ENCODE measurements at places on chromosomes 7 and 10.

GRCh38 chr10:88095223-88095721 is 231.8 kb downstream of the PTEN start:
- DNase-seq = peak; percentile 30

GRCh38 chr7:138797715-138798320 is at the start of the genes ATP6V0A4 and TMEM213:
TSS of gene ATP6V0A4 (minus strand) at chr7:138798196. CDS start at chr7:138771247, 26,949 bp downstream.
TSS of gene TMEM213 (plus strand) at chr7:138797994. CDS start at chr7:138798105, 111 bp downstream.
- no peak for DNase-seq

GRCh38 chr7:24050991-24051560 is 232.9 kb upstream of the NPY start:
- no peak for DNase-seq

GRCh38 chr7:98520356-98520951 is 96.6 kb upstream of the NPTX2 start:
- DNase-seq = no peak

DNA sequence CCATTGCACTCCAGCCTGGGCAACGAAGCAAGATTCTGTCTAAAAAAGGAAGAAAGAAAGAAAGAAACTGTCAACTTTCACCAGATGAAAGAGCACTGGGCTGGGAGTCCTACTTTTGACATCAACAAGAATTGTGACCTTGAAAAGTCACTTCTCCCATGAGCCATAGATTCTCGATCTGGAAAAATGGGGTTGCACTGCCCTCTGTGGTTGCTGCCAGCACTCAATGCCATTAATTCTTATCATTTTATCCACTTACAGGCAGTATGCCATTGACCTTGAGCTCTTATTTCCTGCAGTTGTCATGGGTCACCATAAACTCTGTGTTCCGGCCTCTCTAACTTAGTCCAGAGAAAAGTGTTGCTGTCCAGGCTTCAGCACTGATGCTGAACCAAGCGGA is 137.2 kb downstream of the NOC3L start:
- DNase-seq = no peak

- DNase-seq = no peak
Measured at GRCh38 chr10:127548022-127548421, 1.1 kb upstream of the NPS start.

GRCh38 chr7:5005066-5005465 is 40.6 kb upstream of the RBAK start:
- DNase-seq = no peak

DNA sequence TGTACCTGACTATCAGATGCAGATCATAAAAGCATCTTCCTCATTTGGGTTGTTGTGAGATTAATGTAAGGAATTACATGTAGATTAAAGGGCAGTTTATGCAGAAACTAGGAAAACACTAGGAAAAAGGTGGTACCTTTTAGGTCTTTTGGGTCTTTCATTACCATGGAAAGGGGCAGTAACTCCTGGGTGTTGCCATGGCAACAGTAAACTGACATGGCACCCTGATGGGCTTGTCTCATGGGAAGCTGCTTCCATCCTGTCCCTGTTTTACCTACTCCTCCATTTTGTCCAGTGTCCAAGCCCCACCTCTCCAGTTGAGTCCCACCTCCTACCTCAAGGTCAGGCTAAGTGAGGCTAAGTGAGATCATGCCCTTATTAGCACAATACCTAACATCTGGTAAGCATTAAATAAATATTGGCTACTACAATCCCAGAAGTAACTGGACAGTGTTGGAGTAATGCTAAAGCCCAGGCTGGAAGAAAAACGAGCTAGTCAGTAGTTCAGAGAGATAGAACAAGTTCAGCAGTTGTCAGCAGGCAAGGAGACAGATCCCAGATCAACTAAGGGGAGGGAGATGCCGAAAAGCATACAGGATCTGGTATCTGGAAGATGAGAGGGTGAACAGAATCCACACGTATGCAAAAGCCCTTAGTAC is 240.0 kb upstream of the AUTS2 start:
- no peak for DNase-seq

DNA sequence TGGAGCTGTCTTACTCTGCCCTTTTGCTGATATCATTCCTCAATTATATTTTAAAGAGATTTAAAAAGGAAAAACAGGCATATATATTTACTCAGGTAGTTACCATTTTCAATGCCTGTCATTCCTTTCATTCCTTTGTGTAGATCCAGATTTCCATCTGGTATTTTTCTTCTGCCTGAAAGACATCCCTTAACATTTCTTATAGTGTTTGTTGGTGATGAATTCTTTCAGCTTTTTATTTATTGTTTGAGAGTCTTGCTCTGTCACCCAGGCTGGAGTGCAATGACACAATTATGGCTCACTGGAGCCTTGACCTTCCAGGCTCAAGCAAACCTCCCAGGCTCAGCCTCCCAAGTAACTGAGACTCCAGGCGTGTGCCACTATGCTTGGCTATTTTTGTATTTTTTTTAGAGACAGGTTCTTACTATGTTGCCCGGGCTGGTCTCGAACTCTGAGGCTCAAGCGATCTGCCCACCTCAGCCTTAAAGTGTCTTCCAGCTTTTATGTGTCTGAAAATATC is 5.6 kb upstream of the POM121 start:
- DNase-seq = no peak

- peak; percentile 83 for DNase-seq
Measured at GRCh38 chr7:100801833-100802568, 25.3 kb downstream of the EPHB4 start.

DNA sequence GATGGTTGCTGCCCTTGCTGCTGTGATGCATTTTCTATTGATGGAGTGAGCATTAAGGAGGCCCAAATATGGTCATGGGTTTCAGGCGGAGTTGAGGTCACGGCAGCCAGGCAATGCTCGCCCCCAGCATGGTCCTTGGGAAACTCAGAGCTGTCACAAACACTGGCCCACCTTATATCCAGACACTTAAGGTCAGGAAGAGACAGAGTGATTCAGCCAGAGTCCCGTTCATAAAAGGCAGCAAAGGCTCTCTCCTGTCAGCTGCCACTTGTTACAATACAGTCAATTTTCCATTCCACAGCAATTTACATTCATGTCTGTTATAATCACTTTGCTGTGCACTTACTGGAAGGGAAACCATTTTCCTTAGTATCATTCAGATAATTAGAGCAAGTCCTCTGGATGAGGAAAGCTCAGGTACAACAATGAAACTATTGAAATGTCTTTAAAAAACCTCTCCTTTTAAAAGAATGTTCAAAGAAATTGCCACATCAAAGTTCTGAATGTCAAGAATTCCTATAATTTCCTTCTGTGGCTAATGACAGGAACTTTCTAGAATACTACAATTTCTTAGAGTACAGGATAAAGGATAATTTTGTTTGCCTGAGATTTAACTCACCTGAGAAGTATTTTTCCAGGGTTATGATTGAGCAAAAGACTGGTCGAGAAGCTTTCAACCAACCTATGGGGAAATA is 14.8 kb upstream of the ANKRD1 start:
- no peak for DNase-seq

GRCh38 chr10:133110133-133110532 is 22.4 kb downstream of the ADGRA1 start:
- DNase-seq = peak; percentile 95

DNA sequence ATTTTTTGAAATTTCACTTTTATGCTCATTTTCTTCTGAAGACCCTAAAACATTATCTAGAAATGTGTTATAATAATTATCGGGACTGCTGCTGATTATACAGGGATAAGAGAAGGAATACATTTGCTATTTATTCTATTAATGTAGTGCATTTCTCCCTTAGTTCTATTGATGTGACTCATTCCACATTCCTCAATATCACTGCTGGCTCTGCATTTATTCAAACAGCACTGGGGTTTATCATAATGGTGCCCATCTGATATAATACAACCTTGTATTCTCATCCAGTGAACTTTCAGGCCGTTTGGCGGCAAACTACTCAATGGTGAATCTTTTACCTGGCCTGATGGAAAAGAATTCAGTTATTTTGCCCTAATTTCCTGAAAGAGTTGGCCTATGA is 7.8 kb downstream of the KCND2 start:
- DNase-seq = no peak

- no peak for DNase-seq
Measured at GRCh38 chr7:14521183-14521582, 381.4 kb downstream of the DGKB start.

DNA sequence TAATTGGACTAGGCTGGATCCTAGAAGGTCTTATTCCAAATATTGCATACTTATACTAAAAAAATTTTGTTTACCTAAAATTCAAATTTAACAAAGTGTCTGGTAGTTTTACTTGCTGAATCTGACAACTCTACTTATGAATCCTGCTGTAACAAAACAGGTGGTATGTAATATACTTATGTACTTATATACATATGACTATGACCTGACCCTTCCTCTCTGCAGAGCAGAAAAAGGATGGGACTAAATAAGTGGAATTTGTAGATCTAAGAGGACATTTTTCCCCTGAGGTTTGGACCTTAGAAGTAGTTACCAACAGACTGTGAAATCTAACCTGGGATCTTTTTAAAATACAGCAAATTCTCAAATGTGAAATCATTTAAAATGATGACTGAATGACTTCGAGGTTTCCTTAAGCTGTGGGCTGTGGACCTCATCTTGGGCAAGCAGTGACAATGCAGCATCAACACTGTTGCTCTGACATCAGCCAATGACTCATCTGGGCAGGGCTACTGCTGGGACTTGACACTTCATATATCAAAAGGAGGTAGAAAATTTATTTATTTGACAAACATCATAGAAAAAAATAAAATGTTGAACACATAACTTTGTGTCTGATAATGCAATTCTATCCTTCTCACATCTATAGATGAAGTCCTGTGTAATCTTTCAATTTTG is 73.6 kb downstream of the RELN start:
- DNase-seq = no peak

DNA sequence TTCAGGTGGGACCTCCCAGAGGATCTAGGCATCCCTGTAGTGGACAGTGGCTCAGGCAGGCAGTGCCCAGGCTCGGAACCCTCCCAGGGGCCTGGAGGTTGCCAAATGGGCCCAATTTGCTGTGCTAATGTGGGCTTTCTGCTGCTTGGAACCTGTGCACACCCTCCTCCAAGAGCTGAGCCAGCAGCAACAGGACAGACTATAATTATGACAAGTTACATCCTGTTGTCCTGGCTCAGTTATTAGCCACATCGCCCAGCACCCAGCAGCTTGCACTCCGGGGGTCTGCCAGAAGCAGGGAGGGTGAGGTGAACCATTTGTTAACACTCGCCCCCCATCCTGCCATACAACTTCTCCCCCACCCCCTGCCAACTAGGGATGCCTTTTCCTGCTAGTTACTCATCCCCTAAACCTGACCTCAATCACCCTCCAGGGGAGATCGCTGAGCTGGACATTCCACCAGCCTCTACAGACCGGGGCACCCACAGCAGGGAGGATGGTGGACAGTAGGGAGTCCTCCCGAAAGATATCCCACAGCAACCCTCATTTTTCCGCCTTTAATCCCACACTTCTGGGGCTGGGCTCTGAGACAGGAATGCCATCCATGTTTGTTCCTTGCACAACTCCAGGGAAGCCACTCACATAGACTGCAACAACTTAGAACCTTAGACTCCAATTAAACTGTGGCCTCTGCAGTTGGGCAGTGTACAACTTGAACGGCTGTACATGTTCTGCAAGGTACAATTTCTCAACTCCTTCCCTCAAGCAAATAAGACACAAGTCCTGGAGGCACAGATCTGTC is 7.9 kb upstream of the MYL10 start:
- DNase-seq = no peak

GRCh38 chr7:96321031-96321657 is 754 bp downstream of the SLC25A13 start:
- peak; percentile 93 for DNase-seq

DNA sequence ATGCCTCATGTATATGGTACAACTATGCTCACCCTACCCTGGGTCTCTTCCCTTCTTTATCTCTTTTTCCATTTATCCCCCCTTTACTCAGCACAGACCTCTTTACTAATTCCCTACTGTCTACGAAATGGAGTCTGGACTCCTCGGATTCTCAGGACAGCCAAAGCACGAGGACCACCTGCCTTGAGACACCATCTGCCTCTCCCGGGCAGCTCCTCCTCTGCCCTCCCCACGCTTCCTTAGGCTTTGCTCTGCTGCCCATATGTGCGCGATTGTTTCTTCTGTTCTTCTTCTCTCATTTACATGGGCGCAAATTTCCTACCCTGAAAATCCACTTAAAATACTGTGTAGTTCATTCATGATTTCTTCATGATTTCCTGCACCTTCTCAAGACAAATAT is 62.7 kb upstream of the STK17A start:
- no peak for DNase-seq

DNA sequence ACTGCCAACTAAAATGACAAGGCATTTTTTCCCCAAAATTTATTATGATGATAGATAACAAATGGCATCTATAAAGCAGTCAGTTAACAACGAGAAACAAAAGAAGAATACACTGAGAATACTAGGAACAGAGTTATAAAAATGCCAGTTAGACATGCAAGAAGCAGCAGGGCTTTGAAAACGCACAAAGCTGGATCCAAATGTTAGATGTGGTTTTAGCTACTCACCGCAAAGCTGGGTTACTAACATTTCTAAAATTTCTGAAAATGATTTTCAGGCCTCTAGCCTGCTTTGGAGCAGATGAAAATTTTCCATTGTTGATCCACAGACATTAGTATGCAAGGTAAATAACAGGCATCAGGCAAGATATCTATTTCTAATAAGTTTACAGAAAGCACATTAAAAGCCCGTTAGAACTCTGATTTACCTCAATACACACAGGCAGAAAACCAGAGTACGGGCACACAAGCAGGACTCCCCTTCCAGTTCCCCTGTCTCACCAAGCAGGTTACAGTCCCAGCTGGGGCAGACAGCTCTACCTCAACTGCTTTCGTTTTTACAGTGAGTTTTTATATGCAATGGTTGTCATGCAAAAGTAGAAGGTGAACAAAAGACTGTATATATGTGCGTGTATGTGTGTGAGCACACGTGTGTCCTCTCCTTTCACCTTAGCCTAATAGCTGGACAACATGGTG is 37.9 kb downstream of the GLI3 start:
- no peak for DNase-seq

DNA sequence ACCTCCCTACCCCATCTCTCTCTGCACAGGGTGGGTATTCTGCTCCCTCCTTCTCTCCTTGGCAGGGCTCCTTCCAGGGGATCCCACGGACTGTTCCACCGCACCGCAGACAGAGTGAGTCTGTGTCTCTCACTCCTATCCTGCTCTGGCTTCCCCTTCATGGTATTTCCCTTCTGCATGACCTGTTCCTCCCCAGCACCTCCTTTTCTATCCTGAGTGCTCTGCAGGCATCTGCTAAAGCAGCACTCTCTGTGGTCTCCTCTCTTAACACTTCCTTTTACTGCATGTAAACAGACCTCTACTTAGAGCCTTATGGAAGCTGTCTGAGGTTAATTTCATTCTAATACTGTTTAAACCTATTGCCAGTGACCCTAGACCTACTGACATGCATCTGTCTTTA is 171.5 kb downstream of the CCSER2 start:
- DNase-seq = no peak

- no peak for DNase-seq
Measured at GRCh38 chr10:22998091-22998490, 70.2 kb downstream of the ARMC3 start.

GRCh38 chr7:51607447-51607846 is 290.8 kb upstream of the COBL start:
- DNase-seq = no peak

GRCh38 chr7:99648843-99649242 is 31.0 kb downstream of the CYP3A5 start:
- DNase-seq = no peak

- no peak for DNase-seq
Measured at GRCh38 chr7:36138209-36138608, 14.8 kb upstream of the EEPD1 start.

GRCh38 chr7:153087498-153087897 is 327.9 kb downstream of the ACTR3B start:
- DNase-seq = no peak

All from tongue (tissue), 3 donors.